Adrenal gland (tissue), 19 donors: ENCODE measurements at places on chromosomes 12 and 14.

- DNase-seq, result no peak
- no peaks in the 10 kb centered on the region for H3K27me3 ChIP-seq
- H3K27ac ChIP-seq, result no peak overlapping the region
- peaks cover 23% of the 10 kb centered on the region for H3K36me3 ChIP-seq
- H3K4me3 ChIP-seq, result no peak overlapping the region
Measured at GRCh38 chr14:69081271-69081670, 71.6 kb downstream of the DCAF5 start.

GRCh38 chr12:81252228-81252627 is 174.3 kb downstream of the ACSS3 start:
- no peak overlapping the region for H3K27ac ChIP-seq
- H3K36me3 ChIP-seq, result no peaks in the 10 kb centered on the region
- no peak overlapping the region for H3K4me3 ChIP-seq

DNA sequence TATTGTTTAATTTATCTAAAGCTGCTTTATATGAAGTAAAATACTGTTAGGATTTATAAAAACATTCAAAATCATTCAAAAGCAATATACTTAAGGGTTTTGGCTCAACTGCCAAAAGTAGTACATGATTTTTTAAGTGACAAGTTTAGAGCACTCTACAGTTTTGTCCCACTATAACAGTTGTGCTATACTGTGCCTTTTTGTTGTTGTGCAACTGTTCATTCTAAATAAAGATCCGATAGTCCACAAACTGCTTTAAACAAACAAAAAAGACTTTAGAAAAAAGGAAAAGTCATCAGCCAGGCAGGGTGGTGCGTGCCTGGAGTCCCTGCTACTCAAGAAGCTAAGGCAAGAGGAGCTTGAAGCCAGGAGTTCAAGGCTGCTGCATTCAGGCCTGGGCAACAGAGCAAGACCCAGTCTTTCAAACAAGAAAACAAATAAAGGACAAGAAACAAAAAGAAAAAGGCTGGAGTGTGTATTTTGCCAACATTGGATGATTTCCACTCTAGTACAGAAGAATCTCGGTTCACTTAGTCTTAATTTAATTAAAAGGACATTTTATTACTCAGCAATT is 7.3 kb downstream of the C2CD5 start:
- H3K4me1 ChIP-seq, result peaks cover 23% of the 10 kb centered on the region
- H3K4me3 ChIP-seq, result no peak overlapping the region
- DNase-seq, result no peak
- H3K36me3 ChIP-seq, result no peaks in the 10 kb centered on the region
- H3K27ac ChIP-seq, result no peak overlapping the region

GRCh38 chr12:12392413-12392812 is 35.5 kb downstream of the BORCS5 start:
- peaks cover 7% of the 10 kb centered on the region for H3K4me1 ChIP-seq
- no peak overlapping the region for H3K4me3 ChIP-seq
- DNase-seq, result no peak

DNA sequence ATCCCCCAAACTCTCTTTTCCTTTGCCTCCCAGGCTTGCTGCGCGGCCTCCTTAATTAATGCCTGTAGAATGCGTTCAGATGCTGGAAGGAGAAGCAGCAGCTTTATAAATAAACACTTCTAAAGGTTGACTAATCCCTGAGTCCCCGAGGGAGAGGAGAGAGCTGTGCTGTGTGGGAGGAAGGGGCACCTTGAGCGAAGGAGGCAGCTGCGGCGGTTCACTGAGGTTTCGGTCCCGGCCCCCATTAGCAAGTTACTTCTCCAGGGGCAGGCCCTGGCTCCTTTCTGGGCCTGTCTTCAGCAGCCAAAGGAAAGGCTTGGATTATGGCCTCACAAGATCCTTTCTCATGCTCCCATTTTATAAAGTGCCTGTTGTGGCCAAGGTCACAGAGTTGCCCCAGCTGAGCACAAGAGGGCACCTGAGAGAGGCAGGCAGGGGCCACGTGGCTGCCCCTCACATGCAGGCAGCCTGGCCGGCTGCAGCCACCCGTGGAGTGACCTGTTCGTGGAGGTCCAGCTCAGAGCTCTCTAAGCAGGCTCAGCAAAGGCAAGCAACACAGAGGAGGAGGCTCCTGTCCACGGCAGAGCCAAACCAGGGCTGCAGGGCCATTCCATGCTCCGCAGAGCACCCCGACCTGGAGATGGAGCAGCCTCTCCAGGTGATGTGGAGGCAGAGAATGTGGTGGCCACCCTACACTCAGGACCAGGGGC is 15.0 kb upstream of the CACNA2D4 start:
- peak; percentile 8 for DNase-seq
- peaks cover 7% of the 10 kb centered on the region for H3K36me3 ChIP-seq
- no peak overlapping the region for H3K27ac ChIP-seq
- H3K27me3 ChIP-seq, result no peaks in the 10 kb centered on the region
- peaks cover 17% of the 10 kb centered on the region for H3K4me1 ChIP-seq
- H3K4me3 ChIP-seq, result no peak overlapping the region

DNA sequence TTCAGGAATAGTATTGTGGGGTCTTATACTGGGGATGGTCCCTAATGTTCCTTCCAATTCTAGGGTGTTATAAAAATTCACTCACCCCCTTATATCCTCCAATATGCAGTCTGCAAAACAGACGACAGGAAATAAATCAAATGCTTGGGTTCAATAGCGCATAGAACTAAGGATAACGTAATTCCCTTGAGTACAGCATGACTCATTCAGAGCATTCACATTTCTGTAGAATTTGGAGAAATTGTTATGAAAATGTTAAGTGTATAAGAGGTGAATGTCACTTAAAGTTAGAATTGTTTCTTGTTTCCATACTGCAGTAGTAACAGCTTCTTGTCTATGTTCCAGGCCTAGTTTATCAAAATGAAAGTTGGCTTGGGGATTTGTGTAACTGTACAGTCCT is 271.4 kb downstream of the RPS29 start:
- no peak for DNase-seq
- H3K4me1 ChIP-seq, result no peaks in the 10 kb centered on the region
- H3K27me3 ChIP-seq, result no peaks in the 10 kb centered on the region
- H3K36me3 ChIP-seq, result no peaks in the 10 kb centered on the region
- H3K4me3 ChIP-seq, result no peak overlapping the region
- no peak overlapping the region for H3K27ac ChIP-seq

DNA sequence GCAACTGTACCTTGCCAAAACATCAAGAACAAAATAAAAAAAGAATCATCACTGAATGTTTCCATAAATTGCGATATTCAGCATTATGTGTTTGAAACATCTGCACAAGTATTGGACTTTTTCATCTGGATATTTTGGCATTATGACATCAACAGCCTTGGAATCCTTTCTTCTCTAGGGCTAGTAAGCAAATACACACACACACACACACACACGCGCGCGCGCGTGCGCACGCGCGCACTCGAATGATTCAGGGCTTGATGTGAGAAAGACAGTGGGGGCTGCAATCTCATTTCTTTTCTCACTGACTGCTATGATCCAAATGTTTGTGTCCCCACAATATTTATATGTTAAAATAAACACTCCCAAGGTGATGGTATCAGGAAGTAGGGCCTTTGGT is 90.0 kb upstream of the SLC38A4 start:
- no peak overlapping the region for H3K27ac ChIP-seq
- no peaks in the 10 kb centered on the region for H3K27me3 ChIP-seq
- H3K4me3 ChIP-seq, result no peak overlapping the region
- H3K4me1 ChIP-seq, result no peaks in the 10 kb centered on the region
- no peaks in the 10 kb centered on the region for H3K36me3 ChIP-seq
